T-helper 2 cell (primary cell): ENCODE measurements at places on chromosomes 3 and 15.

DNA sequence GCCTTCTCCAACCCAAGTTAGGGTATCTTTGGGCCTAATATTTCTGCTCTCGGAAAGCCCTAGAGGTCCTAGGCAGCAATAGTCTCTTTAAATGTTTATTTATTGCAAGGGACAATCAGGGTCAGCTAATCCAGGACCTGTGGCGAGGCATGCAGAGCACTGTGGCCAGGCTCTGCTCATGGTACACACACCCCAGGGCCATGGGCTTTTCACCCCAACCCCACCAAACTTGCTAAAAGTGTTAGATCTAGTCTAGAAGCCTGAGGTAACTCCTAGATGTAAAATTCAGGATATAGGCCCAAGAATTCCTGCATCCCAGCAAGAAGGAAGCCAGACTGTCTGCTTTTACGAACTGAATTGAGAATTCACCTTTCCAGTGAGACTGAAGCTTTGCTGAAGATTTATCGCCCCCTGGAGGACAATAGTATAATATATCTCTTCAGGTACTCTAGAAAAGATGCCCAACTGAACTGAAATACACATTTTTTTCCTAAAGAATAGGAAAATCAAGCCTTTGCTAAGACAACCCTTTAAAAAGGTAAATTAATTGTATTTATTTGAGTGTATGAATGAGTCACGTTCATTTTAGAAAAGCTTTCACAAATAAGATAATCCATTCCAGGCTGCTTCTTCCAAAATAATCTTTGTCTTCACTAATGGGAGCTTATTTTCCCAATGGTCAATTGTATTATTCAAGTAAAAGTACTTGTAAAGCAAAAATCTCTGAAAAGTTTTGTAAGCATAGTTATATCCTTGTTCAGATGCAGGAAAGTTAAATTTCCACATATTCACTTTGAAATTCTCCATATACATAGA is 89.8 kb downstream of the LRRC3B start:
- DNase-seq = peak; percentile 19

DNA sequence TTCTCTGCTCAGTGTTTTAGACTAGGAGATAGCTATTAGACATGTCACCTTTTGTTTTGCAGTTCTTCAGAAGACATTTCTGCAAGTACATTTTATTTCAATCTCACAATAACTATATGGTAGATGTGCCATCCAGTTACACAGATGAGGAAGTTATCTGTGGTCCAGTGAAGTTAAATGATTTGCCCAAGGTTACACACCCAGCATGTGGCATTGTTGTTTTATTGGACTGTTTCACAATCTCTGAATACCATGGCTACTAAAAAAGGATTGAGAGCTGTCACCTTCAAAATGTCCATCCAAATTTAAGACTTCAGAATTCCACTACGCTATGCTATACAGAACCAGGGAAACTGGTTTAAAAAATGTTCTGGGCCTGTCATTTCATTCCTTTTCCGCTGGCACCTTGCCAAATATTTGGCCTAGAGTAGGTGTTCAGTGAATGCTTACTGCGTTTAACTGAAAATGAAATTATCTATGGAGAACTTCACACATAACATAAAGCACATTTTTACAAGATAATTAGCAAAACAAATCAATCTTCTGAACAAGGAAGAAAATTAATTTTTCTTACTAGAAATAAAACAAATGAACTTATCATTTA is 20.2 kb downstream of the TM6SF1 start:
- no peak for DNase-seq

GRCh38 chr15:101445562-101446517 is 43.7 kb downstream of the PCSK6 start:
- DNase-seq = no peak

DNA sequence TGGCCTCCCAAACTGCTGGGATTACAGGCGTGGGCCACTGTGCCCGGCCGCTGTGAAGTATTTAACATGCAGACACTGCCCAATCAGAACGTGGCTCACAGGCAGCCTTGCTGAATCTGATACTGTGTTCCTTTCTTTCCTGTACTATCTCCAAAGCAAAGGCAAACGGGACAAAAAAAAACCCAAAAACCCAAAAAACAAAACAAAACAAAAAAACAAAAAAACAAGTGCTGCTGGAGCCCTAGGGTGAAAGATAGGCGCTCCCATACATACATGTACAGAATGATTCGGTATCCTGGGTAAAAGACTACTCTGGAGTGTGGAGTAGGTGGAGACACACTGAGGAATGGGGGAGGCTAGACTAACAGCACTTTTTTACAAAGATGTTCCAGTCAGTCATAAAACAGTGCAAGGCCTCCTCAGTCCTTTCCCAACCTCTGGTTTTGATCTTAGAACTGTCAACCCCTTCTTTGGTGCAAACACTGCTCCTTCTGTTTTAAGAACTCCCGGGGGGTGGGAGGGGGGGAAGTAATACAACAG is 7.7 kb upstream of the MAP1A start:
- no peak for DNase-seq

GRCh38 chr15:74727727-74728126 is 2.4 kb upstream of the CYP1A1 start:
- no peak for DNase-seq

DNA sequence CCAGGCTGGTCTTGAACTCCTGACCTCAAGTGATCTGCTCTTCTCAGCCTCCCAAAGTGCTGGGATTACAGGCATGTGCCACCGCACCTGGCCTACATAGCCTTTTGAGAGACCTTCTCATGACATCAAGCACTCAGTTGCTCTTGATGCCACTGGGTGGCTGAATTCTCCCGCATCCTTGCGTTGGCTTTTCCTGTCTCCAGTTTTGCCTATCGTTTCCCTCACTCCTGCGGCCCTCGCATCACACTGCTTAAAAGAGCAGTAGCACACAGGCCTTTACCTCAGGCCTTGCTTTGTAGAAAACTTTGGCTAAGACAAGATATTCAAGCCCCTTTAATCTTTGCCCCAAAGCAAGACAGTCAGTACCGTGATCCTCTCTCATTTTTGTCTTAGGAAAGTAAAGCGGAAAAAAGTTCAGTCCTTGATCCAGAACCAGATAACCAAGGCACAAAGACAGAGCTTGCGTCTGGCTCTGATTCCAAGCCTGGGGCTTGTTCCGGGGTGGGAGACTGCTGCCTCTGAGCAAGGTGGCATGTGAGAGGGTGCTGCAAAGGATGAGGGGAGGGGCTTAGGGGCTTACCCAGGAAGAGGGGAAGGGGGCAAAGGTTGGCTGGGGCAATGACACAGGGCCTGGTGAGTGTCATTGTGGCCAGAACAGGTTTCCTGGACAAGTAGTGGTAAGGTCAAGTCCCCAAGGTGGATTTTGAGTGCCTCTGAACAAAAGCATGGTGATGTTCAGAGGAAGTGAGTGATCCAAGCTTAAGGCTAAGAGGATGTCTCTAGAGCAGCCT is 175.0 kb upstream of the TLE3 start:
- no peak for DNase-seq

GRCh38 chr3:48194446-48195071 is 6.3 kb upstream of the CDC25A start:
- DNase-seq = no peak

GRCh38 chr3:148845756-148846395 is 18.3 kb downstream of the CPB1 start:
- no peak for DNase-seq

DNA sequence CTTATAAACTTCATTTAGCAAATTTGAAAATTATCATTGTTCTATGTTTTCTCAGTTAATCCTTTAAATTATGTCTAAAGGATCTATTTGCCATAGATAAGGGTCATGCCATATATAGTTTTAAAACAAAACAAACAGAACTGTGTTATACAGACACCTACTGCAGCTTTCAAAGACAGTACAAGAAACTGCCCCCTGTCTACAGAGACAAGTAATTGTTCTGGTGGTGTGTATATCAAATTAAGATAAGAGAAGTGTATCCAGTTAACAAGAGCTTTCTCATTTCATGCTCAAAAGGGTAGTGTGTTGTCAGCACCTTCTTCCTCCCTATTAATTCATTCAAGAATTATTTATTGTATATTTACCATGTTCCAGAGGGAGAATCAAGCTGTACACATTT is 201.2 kb downstream of the FMN1 start:
- DNase-seq = no peak

DNA sequence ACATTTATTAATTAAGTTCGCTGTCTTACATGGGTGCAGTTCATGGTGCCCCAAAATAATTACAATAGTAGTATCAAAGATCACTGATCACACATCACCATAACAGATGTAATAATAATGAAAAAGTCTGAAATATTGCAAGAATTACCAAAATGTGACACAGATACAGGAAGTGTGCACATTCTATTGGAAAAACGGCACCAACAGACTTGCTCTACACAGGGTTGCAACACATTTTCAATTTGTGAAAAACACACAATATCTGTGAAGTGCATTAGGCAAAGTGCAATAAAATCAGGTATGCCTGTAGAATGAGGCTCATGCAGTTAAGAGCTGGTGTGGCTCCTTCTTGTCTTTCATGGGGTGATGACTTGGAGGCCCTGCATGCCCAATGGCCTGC is 265.8 kb downstream of the RPLP1 start:
- no peak for DNase-seq

GRCh38 chr3:104102386-104102785 is 1264.3 kb upstream of the ALCAM start:
- no peak for DNase-seq

- DNase-seq = no peak
These were observed 9.8 kb upstream of the TNFAIP8L3 start for GRCh38 chr15:51104512-51104911.

DNA sequence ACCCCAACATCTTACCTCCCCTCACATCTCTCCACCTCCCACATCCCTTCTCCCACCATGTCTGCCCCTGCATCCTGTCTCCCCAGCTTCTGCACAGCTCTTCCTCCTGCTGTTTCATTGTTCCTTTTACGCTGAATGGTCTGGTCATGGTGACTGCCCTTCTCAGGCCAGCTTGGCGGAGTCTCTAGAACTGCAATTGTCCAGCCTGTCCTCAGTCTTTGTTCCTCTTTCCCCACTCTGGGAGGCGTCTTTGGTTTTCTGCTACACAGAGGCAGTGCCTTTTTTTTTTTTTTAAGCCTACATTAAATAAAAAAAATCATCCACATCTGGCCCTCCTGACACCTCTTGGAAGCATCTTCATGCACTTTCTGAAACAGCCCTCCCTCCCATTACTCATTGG is 49.1 kb upstream of the SEC22A start:
- no peak for DNase-seq

- DNase-seq = no peak
These were observed 51.7 kb upstream of the USP3 start for GRCh38 chr15:63452552-63453136.

GRCh38 chr15:64343222-64343621 is 12.8 kb downstream of the CSNK1G1 start:
- DNase-seq = no peak

DNA sequence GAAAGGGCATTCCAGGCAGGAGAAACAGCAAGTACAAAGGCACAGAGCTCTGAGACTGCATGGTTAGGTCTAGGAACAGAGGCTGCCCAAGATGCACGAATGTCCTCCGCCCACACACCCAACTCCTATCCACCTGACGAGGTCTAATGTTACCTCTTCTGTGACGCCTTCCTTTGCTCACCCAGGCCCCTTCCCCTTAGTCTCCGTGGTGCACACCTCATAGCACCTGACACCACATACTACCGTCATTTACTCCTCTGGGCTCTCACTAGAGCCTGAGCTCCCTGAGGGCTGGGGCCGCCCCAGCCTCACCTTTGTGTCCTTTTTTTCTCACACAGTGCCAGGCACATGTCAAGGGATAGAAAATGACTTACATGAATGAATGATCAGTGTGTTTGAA is 31.0 kb upstream of the RASGRF1 start:
- DNase-seq = no peak

- no peak for DNase-seq
These were observed 37.0 kb upstream of the TMC3 start for GRCh38 chr15:81411051-81411450.

GRCh38 chr3:24683633-24684384 is 189.2 kb upstream of the THRB start:
- DNase-seq = no peak

- DNase-seq = no peak
These were observed 19.9 kb downstream of the NUP210 start for GRCh38 chr3:13400114-13400673.

GRCh38 chr3:37574177-37574943 is 287.3 kb upstream of the CTDSPL start:
- no peak for DNase-seq

DNA sequence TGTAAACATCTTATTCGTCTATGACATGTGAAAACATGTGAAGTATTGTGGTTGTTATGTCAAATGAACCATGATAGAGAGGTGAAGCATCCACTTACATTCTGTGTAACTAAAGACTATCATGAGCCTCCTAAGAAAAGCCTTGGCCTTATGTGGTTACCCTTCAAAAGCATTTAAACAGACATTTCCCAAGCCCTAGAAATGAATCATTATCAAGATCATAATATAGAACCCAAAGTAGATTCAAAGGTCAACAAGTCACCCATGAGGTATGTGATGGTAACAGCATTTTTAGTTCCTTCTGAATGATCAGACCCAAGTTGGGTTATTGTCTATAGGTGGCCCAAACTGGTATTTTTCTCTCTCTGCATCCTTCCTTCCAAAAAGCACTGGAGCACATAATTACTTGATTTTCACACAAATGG is 408.0 kb downstream of the TBL1XR1 start:
- DNase-seq = no peak

DNA sequence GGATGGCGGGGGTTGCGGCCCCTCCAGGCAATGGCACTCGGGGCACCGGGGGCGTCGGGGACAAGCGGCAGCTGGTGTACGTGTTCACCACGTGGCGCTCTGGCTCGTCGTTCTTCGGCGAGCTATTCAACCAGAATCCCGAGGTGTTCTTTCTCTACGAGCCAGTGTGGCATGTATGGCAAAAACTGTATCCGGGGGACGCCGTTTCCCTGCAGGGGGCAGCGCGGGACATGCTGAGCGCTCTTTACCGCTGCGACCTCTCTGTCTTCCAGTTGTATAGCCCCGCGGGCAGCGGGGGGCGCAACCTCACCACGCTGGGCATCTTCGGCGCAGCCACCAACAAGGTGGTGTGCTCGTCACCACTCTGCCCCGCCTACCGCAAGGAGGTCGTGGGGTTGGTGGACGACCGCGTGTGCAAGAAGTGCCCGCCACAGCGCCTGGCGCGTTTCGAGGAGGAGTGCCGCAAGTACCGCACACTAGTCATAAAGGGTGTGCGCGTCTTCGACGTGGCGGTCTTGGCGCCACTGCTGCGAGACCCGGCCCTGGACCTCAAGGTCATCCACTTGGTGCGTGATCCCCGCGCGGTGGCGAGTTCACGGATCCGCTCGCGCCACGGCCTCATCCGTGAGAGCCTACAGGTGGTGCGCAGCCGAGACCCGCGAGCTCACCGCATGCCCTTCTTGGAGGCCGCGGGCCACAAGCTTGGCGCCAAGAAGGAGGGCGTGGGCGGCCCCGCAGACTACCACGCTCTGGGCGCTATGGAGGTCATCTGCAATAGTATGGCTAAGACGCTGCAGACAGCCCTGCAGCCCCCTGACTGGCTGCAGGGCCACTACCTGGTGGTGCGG is 1.9 kb downstream of the CHST2 start:
- peak; percentile 90 for DNase-seq
